ENCODE measurements at places on chromosomes 12 and 14. TPM values are rescaled to one million over a fixed set of nuclear protein-coding genes. Genes with fewer than 3 reads are reported as not detected.

- no peaks in the 10 kb centered on the region for H3K4me1 ChIP-seq
- no peaks in the 10 kb centered on the region for H3K36me3 ChIP-seq
- H3K4me3 ChIP-seq, result no peak overlapping the region
- no peaks in the 10 kb centered on the region for H3K27me3 ChIP-seq
These were observed 194.9 kb downstream of the ADAMTS20 start for GRCh38 chr12:43357141-43357540.

GRCh38 chr14:101844751-101845150 lies 83.2 kb downstream of the PPP2R5C start:
- no peak overlapping the region for H3K4me3 ChIP-seq
- peaks cover 95% of the 10 kb centered on the region for H3K4me1 ChIP-seq
- H3K27me3 ChIP-seq, result no peaks in the 10 kb centered on the region
- no peak for DNase-seq
- H3K27ac ChIP-seq, result peak overlapping the region; percentile 70

DNA sequence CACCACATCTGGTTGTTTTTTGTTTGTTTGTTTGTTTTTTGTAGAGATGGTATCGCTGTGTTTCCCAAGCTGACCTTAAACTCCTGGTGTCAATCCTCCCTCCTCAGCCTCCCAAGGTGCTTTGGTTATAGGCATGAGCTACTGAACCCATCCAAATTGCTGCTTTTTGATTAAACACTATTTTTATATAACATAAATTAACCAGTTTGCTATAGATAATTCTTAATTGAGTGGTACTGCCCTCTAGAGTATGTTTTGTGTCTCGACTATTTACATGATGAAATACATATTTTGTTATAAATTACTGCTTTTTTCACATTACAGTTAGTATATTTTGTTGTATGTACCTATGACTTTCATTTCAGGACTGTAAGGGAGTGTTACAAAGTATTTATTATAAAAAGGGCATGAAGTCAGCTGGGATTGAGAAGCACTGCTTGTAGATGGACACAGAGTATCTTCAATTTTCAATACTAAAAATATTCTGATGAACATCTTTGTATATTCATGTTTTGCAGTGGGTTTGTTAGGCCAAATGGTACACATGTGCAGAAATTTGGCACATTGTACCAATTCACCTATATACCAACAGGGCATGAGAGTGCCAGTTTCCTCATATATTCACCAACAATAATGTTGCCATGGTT lies 14.9 kb upstream of the SCAF11 start:
- DNase-seq, result peak; percentile 5
- no peak overlapping the region for H3K4me3 ChIP-seq
- no peaks in the 10 kb centered on the region for H3K4me1 ChIP-seq
- H3K36me3 ChIP-seq, result no peaks in the 10 kb centered on the region
- no peak overlapping the region for H3K27ac ChIP-seq
- H3K27me3 ChIP-seq, result no peaks in the 10 kb centered on the region

DNA sequence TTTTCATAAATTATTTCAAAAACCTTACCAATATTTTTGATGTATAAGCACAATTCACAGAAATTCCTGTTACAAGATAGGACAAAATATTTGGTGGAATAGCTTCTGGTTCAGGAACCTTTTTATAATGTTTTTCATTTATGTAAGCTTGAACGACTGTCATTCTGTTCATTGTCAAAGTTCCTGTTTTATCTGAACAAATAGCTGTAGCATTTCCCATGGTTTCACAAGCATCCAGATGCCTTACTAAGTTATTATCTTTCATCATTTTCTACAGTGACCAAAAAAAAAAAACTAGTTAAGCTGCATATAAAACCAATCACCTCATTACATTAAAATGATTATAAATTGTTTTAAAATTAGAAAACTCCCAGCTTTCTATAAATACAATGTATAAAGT lies 87.1 kb downstream of the ATP2B1 start:
- H3K27me3 ChIP-seq, result no peaks in the 10 kb centered on the region
- peaks cover 6% of the 10 kb centered on the region for H3K4me1 ChIP-seq
- peaks cover 84% of the 10 kb centered on the region for H3K36me3 ChIP-seq
- no peak for DNase-seq

GRCh38 chr12:116832353-116832752 lies 48.9 kb downstream of the HRK start:
- no peak overlapping the region for H3K27ac ChIP-seq
- no peak overlapping the region for H3K4me3 ChIP-seq
- no peaks in the 10 kb centered on the region for H3K27me3 ChIP-seq
- peaks cover 21% of the 10 kb centered on the region for H3K36me3 ChIP-seq

- H3K36me3 ChIP-seq, result no peaks in the 10 kb centered on the region
- H3K27me3 ChIP-seq, result no peaks in the 10 kb centered on the region
- no peak overlapping the region for H3K4me3 ChIP-seq
- H3K27ac ChIP-seq, result no peak overlapping the region
These were observed 106.0 kb downstream of the SLC41A2 start for GRCh38 chr12:104852102-104852501.

GRCh38 chr12:69068448-69068847 lies 135.5 kb upstream of the CPM start:
- H3K4me1 ChIP-seq, result no peaks in the 10 kb centered on the region
- H3K36me3 ChIP-seq, result no peaks in the 10 kb centered on the region
- H3K4me3 ChIP-seq, result no peak overlapping the region
- no peak overlapping the region for H3K27ac ChIP-seq
- peaks cover 12% of the 10 kb centered on the region for H3K27me3 ChIP-seq
- DNase-seq, result no peak

DNA sequence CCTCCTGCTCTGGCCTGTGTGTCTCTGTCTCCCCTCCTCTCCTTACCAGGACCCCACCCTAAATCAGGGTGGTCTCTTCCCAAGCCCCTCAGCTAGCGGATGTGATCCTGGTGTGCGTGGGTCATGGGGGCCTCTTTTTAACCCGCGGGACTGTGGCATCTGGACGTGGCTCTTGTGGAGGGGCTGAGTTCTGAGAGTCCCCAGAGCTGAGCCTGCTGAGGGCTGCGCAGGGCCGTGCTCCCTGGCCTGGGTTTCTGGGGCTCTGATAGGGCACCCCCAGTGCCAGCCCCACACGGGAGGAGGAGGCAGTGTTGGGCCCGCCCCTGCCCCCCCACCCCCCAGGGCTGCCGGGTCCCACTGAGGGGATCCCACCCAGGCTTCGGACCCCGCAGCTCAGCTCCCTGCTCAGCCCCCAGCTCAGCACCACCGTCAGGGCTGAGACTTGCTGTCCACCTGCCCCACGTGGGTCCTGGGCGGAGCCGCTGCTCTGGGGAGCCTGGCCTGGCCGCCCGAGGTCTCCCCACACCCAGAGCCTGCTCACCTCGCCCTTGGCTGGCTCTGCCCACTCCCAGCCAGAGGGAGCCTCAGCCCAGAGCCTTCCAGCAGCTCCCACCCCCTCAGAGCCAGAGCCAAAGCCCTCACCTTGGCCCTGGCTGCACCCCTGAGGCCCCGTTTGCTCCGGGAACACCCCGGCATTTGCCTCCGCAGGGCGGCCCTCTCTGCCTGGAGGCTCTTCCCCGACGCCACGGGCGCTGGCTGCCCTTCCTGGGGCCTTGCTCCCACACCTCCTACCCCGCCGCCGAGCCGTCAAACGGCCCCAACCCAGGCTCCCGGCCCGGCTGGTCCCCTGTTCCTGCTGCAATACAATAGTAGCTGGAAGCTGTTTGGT lies 31.5 kb downstream of the NOC4L start:
- no peaks in the 10 kb centered on the region for H3K27me3 ChIP-seq
- H3K36me3 ChIP-seq, result no peaks in the 10 kb centered on the region
- no peak for DNase-seq

GRCh38 chr14:24080888-24081738 lies 9.8 kb downstream of the CPNE6 start:
- no peaks in the 10 kb centered on the region for H3K36me3 ChIP-seq
- H3K27ac ChIP-seq, result peak overlapping the region; percentile 94
- peak overlapping the region; percentile 89 for H3K4me3 ChIP-seq
- H3K4me1 ChIP-seq, result peaks cover 28% of the 10 kb centered on the region
- no peaks in the 10 kb centered on the region for H3K27me3 ChIP-seq
- peak; percentile 67 for DNase-seq

DNA sequence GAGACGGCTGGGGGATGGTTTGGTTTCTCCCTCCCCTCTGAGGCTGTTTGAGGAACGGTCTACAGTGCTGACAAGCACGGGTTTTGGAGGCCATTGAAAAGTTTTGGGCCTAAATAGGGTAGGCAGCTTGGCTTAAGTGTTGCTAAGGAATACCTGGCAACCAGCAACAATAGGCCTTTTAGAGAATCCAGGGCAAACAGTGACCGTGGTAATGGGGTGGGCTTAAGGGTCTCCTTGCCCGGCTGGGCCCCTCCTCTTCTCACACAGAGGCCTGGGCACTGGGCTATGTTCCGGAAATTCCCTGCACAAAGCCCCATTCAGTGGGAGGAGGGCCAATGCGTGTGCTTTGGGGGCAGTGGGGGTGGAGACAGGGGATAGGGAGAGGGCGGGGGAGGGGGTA lies 55.4 kb downstream of the ASCL1 start:
- no peaks in the 10 kb centered on the region for H3K36me3 ChIP-seq
- H3K4me3 ChIP-seq, result no peak overlapping the region
- H3K27ac ChIP-seq, result no peak overlapping the region
- peaks cover 25% of the 10 kb centered on the region for H3K27me3 ChIP-seq
- no peak for DNase-seq
- no peaks in the 10 kb centered on the region for H3K4me1 ChIP-seq

DNA sequence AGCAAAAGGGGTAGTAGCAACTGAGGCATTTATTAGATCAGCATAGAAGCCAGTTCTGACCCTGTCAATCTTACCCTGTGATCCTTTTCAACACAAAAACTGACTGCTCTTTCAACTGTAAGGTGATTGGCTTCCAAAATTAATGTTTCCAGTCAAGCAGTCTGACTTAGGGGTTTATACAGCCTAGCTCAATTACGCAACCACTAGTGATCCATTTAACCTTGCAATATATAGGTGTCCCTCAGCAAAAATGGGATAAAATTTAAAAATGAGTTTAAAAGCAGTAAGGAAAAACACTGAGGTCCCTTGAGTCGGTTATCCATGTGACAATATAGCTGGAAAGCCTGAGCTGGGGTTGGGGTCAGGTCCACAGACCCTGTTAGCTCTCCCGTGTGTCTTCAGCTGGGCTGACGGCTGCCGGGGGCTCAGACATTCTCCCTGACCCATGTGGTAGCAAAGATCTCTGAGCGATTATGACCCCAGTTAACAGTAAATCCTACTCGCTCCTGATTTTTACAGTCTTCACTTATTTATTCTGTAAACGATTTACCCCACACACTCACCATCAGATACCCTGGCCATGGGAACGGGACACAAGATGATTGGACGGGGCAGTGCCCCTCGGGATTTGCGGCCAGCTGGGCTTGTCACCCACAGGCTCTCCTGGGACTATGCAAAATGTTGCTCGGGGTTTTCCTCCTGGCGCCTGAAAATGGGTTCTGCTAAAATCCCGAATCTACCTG lies 16.6 kb downstream of the ADGRD1 start:
- no peaks in the 10 kb centered on the region for H3K4me1 ChIP-seq
- no peak for DNase-seq
- no peak overlapping the region for H3K4me3 ChIP-seq
- H3K27ac ChIP-seq, result no peak overlapping the region
- H3K36me3 ChIP-seq, result no peaks in the 10 kb centered on the region
- peaks cover 2% of the 10 kb centered on the region for H3K27me3 ChIP-seq

DNA sequence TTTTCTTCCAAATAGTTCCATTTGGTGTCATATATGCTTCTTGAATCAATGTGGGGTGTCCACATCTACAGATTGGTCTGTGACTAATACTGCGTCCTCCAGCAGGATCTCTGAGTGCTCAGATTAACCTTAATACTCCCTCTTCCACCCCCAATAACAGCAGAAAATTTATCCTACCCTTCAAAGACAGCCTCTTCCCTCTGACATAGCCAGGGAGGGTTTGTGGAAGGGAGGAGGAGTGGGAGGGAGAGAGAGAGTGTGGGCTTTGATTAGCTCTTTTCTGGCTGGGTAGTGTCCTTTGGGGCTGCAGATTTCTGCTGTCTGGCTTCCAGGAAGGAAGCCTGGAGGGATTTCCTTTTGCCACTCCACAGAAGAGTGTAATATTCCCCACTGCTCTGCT lies 220.7 kb downstream of the TTC6 start:
- DNase-seq, result no peak
- H3K36me3 ChIP-seq, result no peaks in the 10 kb centered on the region
- H3K4me3 ChIP-seq, result no peak overlapping the region
- no peak overlapping the region for H3K27ac ChIP-seq

DNA sequence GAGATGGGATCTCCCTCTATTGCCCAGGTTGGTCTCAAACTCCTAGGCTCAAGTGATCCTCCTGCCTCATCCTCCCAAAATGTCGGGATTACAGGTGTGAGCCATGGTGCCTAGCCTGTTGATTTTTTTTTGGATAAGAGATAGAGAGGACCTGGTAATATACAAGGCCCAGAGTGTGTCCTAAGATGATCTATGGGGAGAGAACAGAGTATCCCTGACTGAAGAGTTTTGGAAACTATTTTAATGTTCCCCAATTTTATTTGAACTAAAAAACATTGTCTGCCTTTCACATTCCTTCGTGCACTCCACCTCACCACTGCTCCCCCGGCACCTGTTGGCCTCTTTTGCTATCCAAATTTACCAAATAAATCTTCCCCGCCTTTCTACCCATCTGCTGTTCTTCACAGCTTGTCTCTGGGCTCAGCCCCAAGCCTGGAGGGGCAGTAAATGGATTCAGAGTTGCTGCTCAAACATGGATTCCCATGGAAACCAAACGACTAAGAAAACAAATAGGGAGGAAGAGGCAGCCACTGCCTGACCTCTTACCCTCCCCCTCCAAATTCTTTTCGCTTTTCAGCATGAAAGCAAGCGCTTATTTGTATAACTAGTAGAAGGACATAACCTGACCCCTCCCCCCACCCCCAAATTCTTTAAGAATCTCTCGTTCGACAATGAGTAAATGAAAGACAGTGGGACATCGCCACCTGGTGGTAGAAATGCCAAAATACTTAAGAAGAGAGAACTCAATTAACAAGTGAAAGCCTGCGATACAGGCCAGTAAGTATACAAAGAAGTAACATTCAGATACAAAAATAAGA lies 22.6 kb downstream of the OR10G3 start:
- no peaks in the 10 kb centered on the region for H3K27me3 ChIP-seq
- peak overlapping the region; percentile 65 for H3K4me3 ChIP-seq
- H3K27ac ChIP-seq, result peak overlapping the region; percentile 75
- DNase-seq, result peak; percentile 66
- H3K4me1 ChIP-seq, result peaks cover 6% of the 10 kb centered on the region

- H3K27ac ChIP-seq, result peak overlapping the region; percentile 79
- H3K36me3 ChIP-seq, result no peaks in the 10 kb centered on the region
- peak overlapping the region; percentile 94 for H3K4me3 ChIP-seq
- no peak for DNase-seq
- peaks cover 56% of the 10 kb centered on the region for H3K27me3 ChIP-seq
These were observed 200.9 kb upstream of the CAND1 start for GRCh38 chr12:67068204-67068731.

- H3K4me1 ChIP-seq, result peaks cover 42% of the 10 kb centered on the region
- H3K27ac ChIP-seq, result peak overlapping the region; percentile 91
- DNase-seq, result no peak
- no peaks in the 10 kb centered on the region for H3K27me3 ChIP-seq
These were observed 693 bp upstream of the RIMKLB start for GRCh38 chr12:8697120-8697475.

Gene KCNA5
- total RNA-seq, result not detected

Gene ENTPD5
- total RNA-seq, result 18.6 TPM

Gene HOXC12
- not detected for total RNA-seq

Gene NGB
- not detected for total RNA-seq

Gene MYL6B
- 3.5 TPM for total RNA-seq

Gene NINJ2
- 1.4 TPM for total RNA-seq

Gene TAS2R13
- total RNA-seq, result 1.2 TPM

Gene ZDHHC22
- total RNA-seq, result not detected

All from naive thymus-derived CD8-positive, alpha-beta T cell (primary cell).